Skin of body (tissue), 3 donors: ENCODE measurements at places on chromosomes 2 and 18. TPM values are rescaled to one million over a fixed set of nuclear protein-coding genes. Genes with fewer than 3 reads are reported as not detected.

SERPINB3 gene
- 49.5 TPM for total RNA-seq

DOK6 gene
- 7.0 TPM for total RNA-seq

RAB6D gene
- total RNA-seq: not detected

GRCh38 chr18:26630596-26630995 lies 82.2 kb upstream of the KCTD1 start:
- no peak for DNase-seq

DNA sequence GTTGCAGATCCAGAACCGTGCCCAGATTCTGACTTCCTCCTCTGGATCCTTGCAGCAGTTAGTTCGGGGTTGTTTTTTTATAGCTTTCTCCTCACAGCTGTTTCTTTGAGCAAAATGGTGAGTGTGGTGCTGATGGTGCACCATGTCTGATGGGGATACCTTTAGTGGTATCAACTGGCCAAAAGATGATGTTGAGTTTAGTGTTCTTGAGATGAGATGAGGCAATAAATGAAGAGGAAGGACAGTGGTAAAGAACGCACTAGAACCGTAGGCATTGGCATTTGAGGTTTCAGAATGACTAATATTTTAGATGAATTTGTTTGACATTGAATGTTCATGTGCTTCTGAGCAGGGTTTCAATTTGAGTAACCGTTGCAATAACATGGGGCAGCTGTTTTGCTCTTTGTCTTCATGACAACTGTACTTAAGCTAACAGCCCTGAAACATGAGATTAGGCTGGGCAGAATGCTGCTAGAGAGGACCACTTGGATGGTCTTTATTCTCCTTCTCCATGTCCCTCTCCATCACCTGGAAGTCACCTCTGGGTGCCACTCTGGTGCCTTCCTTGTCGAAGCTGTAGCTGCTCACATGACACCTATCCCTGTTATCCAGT lies 3.9 kb downstream of the CTLA4 start:
- DNase-seq: no peak

DNA sequence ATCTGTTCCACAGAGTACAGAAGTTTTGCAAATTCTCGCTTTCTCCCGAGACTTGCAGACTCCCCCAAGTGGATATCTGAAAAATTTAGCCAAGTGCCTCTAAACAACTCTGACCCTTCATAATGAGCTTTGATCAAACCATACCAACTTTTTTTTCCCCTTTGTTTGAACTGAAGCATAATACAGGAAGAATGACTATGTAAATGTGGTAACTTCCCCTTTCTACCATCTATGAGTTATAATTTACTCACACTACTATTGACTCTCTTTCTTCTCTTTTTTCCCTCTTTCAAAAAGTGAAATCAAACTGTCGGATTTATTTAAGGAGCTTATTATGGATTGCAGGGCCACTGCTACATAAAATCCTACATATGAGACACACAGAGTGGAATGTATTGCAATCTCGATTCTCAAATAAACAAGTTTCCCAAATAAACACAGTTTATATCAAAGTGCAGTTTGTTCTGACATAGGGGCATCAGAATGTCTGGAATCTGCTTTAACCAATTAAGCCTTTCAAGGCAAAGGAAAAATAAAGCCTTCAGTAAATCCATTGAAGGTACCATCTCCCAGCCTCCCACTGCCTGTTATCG lies 1.4 kb upstream of the ZNF804A start:
- DNase-seq: no peak

DNA sequence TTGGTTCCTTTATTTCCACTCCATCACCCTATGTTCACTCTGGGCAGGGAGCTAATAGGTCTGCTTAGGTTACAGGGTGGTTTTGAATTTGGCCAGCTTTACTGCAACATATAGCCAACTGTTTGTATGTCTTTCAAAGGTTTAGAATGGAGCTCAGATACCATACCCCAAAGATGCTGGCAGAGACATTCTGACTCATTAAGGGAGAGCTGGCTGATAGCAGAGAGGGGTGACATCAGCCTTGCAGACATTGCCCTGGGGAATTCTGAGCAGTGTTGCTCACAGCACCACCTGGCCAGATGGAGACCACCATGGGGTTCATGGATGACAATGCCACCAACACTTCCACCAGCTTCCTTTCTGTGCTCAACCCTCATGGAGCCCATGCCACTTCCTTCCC lies 2.1 kb downstream of the PROKR1 start:
- no peak for DNase-seq

- no peak for DNase-seq
Measured at GRCh38 chr18:47871288-47871687, 59.2 kb downstream of the SMAD2 start.

GRCh38 chr2:239669181-239669898 lies 268.5 kb upstream of the HDAC4 start:
- DNase-seq: no peak

DNA sequence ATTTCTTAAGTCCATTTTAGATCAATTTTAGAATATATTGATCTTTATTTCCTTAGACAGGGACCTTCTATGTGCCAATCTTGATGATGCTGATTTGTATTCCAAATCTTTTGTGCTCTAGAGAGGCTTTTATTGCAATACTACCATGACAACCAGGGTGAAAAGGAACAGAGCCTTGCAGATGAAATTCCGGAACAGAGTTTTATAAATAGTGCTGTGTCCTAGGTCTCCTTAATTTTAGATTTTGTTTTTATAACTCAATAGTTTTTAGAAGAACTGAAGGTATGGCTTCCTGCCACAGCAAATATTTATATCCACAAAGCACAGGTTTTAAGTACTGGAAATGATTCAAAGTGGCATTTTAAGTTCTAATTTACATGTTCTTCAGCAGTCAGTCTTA lies 160.2 kb downstream of the PMAIP1 start:
- no peak for DNase-seq

DNA sequence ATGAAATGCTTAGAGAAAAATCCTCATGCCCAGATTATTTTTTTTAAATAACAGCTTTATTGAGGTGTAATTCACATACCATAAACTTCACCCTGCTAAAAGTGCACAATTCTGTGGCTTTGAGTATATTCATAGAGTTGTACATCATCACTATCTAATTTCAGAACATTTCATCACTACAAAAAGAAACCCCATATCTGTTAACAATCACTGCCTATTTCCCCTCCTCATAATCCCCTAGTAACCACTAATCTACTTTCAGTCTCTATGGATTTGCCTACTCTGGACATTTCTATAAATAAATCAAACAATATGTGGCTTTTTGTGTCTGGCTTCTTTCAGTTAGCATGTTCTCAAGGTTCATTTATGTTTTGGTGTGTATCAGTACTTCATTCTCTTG lies 51.4 kb downstream of the OSBPL1A start:
- DNase-seq: no peak
